Osteocyte (in vitro differentiated cells): ENCODE measurements at places on chromosomes 2 and 18.

- no peak for DNase-seq
These were observed 5.3 kb upstream of the NCL start for GRCh38 chr2:231469583-231469950.

- DNase-seq, result no peak
These were observed 18.9 kb downstream of the TTR start for GRCh38 chr18:31610286-31611205.

DNA sequence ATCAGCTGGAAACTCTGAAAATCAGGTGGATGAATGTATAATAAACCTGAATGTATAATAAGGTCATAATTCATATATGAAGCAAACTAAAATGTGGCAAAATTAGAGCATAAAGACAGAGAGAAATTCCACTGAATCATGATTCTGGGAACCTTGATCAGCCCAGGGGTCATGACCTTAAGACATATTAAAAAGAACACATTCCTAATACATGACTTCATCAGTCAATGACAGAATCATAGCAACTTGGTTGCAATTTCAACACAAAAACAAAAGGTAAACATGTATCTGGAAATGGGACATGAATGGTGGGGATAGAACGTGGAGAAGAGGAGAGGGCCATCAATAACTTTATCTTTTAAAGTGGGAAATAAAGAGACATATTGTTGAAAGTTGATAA is 17.6 kb downstream of the AFF3 start:
- no peak for DNase-seq

DNA sequence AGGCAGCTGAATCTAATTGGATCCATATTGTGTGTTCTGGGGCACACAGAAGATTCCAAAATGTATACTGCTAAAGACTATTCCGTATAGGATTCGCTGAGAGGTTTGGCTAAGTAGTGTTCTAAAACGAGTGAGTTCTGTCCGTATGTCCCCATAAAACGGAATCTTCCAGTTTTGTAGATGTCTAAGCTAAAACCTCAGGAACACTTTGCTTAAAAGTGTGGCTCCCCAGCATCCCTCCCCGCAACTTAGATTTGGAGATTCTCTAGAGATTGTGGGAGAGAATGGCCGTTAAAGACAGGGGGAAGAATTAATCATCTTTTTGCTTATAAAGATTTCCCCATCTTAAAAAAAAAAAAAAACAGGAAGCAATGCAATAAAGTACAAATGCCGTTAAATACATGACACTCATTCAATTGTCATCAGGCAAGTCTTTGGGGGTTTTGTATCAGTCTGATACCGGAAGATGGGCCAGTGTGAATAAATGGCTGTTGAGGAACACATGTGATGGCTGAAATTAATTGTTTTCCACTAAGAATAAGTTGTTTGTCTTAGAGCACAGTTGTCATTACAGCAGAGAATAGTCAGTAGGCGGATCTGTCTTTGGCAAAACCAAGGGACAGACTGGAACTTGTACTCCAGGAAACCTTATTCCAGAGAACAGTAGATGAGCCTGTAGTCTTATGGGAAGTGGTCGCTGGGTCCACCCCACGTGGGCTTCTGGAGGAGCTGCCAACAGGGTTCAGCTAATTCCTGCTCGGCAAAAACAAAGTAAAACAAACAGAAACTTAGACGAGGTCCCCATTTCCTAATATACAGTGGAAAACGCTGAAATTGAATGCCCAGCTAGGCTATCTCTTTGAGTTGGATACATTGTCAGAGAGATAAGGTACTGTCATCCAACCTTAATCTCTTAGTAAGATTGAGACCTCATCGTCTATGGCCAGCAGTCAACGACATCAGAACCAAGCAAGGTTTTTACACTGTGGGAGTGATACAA is 1.7 kb downstream of the EMILIN2 start:
- no peak for DNase-seq

- DNase-seq, result no peak
These were observed 48.2 kb downstream of the HAUS1 start for GRCh38 chr18:46152436-46152807.

DNA sequence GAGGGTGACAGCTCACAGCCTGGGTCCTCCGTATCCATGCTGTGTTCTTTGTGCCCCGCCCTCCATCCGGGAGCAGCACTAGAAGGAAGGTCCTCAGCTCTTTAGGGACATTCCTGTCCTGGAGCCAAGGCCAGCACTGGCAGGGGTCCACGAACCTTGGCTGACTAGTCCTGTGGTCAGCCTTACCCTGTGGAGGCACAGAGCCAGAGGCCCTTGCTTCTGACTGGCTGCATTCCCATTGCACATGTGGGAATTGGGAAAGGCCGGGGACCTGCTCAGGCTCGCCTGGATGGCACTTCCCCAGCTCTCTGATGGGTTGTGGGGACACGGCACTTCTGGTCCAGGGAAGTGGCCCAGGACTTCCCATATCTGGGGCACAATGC is 24.9 kb upstream of the RHOB start:
- DNase-seq, result no peak

- peak; percentile 88 for DNase-seq
These were observed 564 bp downstream of the LPIN2 start for GRCh38 chr18:3012136-3013023.

- no peak for DNase-seq
These were observed 103.9 kb downstream of the MAPK4 start for GRCh38 chr18:50663626-50664441.

- DNase-seq, result no peak
These were observed 31.4 kb upstream of the PHLPP1 start for GRCh38 chr18:62683935-62684334.

GRCh38 chr2:45105050-45105582 is 95.9 kb upstream of the SIX2 start:
- DNase-seq, result no peak

- DNase-seq, result no peak
These were observed 56.8 kb downstream of the HK2 start for GRCh38 chr2:74890711-74891110.

GRCh38 chr18:44672506-44672905 is 8.2 kb upstream of the SETBP1 start:
- no peak for DNase-seq

DNA sequence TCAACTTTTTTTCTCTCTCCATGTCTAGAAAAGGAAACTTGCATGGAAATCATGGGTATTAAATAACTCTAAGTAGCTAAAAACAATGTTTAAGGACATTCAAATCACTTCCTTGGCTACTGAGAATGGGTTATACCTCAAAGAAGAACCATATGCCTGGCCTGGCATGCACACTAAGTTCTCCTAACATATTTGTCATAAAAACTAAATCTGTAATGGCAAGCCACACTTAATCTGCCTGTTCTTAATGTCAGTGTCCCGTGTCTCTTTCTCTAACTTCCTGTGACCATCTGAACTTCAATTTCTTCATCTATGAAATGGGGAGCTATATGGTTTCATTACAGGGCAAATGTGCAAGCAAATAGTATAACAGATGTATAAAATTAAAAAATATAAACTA is 11.1 kb downstream of the PDE1A start:
- no peak for DNase-seq

DNA sequence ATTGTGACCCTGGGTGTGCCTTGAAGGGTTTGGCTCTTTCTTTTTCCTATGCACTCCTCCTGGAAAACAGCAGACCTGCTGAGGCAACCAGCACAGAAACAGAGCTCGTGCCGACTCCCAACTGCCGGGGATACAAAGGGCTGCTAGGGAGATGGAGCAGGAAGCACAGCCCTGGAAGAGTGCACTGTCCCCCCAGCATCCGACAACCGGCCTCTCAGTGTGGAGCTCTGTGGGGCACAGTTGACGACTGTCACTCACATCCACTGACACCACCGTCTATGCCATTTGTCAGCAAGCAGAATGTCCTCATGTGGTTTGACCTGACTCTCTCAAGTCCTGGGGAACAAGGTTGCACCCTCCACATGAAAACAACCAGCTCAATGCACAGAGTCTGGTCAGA is 290.4 kb downstream of the TNS1 start:
- DNase-seq, result no peak

GRCh38 chr2:9560628-9561027 is 5.0 kb upstream of the ADAM17 start:
- DNase-seq, result no peak

DNA sequence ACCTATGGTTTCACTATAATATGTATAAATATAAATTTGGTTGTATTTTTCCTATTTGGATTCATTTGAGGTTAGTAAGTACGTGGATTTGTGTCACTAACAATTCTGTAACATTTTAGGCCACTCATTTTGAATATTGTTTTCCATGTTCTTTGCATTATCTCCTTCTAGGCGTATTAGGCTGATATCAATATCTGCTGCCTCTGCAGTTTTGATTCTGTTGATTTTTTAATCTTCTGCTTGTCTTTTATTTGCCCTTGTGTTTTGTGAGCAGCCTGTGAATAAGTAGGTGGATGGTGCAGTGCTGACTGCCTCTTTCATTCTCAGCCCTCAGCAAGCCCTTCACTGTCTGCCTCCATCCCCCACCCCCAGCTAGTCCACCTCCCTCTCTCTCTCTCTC is 165.7 kb upstream of the BCL2L11 start:
- DNase-seq, result no peak

DNA sequence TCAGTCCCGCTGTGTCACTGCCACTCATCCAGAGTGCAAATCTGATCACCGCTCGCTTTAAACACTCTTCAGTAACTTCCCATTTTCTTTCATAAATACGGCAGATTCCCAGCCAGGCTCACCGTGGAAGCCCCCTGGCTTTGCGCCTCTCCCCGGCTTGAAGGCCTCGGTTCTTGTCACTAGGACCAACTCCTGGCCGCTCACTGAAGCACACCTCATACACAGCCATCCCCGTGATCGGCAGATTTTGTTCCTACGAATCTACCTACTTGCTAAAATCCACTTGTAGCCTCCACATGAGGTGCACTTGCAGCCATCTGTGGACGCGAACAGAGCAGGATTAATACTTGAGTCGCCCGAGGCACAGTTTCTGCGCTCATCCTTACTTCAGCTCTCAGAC is 462.4 kb upstream of the MYT1L start:
- peak; percentile 69 for DNase-seq

GRCh38 chr18:63784787-63785452 is 9.7 kb downstream of the SERPINB7 start:
- no peak for DNase-seq

- no peak for DNase-seq
These were observed 189.7 kb upstream of the CDH2 start for GRCh38 chr18:28366676-28367075.

DNA sequence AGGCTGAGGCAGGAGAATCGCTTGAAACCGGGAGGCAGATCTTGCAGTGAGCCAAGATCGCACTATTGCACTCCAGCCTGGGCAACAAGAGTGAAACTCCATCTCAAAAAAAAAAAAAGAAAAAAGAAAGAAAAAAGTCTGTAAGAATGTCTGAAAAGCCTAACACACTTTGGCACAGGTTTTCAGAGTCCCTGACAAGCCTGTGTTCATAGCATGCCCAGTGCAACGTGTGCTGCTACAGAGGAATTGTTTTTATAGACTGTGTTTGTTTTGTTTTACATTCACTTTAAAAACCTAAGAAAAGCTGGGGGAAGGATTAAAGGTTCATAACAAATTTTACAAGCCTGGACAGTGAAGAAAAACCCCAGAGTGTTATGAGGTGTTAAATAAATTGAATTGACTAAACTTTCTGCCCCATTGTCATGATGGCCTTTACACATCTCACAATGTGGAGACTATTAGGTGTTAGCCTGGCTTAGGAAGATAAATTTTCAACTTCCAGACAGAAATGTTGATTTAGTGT is 55.2 kb downstream of the RBM43 start:
- DNase-seq, result no peak

DNA sequence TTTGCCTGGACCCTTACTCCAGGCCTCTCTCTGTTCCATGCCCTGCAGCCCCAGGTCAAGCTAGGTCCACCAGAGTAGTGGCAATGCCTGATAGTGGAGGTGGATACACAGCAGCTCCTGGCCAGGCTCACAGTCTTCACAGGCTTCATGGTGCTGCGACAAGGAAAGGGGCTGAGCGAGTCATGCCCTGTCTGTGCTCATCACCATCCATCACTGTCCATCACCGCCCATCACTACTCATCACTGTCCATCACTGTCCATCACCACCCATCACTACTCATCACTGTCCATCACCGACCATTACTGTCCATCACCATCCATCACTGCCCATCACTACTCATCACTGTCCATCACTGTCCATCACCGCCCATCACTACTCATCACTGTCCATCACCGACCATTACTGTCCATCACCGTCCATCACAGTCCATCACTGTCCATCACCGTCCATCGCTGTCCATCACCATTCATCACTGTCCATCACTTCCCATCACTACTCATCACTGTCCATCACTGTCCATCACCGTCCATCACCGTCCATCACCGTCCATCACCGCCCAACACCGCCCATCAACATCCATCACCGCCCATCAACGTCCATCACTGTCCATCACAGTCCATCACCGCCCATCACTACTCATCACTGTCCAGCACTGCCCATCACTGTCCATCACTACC is 57.1 kb upstream of the OTOS start:
- peak; percentile 68 for DNase-seq

DNA sequence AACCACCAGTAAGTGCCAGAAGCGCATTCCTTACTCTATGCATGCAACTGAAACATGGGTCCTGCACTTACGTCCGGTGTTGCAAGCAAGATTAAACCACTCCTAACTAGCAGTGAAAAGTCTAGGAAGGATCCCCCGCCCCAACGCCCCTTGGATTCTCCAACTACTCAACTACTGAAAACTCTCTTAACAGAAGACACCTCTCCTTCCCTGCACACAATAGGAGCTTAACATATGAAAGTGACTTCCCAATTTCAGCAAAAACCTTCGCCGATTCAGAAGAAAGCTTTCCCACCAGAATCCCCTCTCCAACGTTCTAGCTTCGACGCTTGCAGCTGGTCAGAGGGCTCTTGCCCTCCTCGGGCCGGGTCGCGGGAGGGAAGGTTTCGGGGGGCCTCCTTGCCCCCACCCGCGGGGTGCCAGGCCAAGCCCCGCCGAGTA is 578 bp downstream of the IWS1 start:
- no peak for DNase-seq

DNA sequence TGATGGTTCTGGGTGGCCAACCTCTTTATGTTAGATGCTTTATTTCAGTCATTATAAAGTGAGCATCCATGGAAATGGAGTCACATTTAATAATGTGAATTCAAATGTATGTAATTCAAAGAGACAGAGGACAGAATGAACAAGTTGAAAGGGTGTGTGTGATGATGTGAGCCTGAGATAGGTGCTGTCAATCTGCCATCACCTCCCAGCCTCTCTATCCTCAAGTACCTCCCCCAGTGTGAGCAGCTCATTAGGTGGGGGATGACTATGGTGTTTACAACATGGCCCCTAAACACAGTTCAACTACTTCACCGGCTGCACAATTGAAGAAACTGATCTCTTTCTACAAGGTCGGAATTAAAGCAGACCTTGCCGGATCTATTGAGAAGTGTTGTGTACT is 74.7 kb upstream of the IGFBP5 start:
- DNase-seq, result no peak

- no peak for DNase-seq
These were observed 10.8 kb downstream of the ANO7 start for GRCh38 chr2:241199286-241199685.

- no peak for DNase-seq
These were observed 173.6 kb downstream of the ADCYAP1 start for GRCh38 chr18:1078301-1078700.

- no peak for DNase-seq
These were observed 143.1 kb downstream of the KCTD1 start for GRCh38 chr18:26405190-26405801.

GRCh38 chr18:31154181-31154580 is 8.5 kb downstream of the DSC1 start:
- no peak for DNase-seq
